ENCODE measurements at places on chromosomes 16 and 17. TPM values are rescaled to one million over a fixed set of nuclear protein-coding genes. Genes with fewer than 3 reads are reported as not detected.

DNA sequence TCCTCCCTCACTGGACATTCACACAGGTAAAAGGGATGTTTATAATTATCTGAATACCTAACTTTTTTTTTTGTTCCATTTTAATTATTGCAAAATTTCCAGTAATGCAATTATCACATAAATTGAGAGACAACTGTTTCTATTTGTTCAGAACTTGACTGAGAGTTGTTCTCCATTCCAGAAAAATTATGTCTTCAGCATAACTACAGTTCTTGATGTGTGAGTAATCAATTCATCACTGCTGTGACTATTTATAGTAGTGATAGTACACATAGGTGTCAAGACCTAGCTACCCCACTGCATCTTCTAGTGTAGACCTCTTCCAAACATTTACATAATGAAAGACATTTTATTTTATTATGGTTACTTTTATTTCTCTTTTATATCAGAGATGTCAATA, 5.8 kb upstream of the TNRC6A start:
- no peak for DNase-seq

- DNase-seq, result no peak
Observed at GRCh38 chr16:75319513-75320411, 68.3 kb upstream of the BCAR1 start.

DNA sequence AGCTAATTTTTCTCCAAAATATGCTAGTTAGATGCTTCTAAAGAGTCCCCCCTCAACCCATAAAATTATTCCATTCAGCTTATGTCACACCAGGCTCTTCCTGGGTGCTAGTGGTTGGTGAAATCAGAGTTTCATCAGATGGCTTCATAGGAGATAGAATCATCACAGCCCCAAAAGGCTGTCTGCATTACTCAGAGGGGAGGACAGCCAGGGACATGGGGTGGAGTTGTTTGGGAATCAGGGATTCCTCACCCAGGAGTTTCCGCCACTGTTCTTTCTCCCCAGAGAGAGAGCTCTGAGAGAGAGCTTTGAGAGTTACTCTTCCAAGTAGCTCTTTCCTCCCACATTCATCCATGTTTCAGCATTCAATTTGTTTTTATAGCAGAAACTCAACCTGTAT, 288 bp upstream of the KRT34 start:
- DNase-seq, result no peak

ABAT gene
- 25.8 TPM for total RNA-seq

GRCh38 chr17:16258901-16259300, 41.9 kb downstream of the PIGL start:
- DNase-seq, result no peak

DNA sequence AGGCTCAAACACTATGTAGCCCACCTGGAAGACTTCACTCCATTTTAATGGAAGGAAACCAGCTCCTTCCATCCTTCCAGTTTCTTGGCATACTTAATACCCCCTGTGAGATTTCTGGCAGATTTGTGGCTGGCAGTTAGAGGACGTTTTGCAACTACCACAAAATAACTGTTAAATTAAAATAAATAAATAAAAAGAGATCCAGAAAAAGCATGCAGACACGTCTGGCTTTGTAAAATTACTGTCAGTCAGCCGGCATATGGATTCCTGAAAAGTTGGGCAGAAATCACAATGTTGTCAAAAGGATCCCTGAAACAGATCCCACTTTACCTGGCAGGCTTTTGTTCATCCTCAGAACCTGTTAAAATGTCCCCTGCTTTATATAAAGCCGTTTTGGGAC, 113.9 kb downstream of the ASIC2 start:
- no peak for DNase-seq

GRCh38 chr16:72609933-72610332, 438.0 kb upstream of the PMFBP1 start:
- DNase-seq, result no peak

CRHR1 gene
- total RNA-seq, result not detected

ZNF624 gene
- total RNA-seq, result 3.4 TPM

DNA sequence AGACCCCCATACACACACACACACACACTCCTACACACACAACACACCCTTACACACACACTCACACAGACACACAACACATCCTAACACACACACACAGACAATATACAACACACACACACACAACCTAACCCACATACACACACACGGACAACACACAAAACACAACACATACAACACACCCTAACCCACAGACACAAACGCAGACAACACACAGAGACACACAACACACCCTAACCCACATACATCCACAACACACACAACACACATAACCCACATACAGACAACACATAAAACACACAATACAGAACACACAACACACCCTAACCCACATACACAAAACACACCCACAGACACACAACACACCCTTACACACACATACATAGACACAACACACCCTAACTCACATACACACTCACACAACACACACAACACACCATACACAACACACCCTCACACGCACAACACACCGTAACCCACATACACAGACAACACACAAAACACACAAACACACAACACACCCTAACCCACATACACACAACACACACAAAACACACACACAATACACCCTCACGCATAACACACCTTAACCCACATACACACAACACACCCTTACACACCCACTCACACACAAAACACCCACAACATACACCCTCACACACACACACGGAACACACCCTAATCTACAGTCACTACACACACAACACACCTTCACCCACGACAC, 4.4 kb downstream of the ASGR1 start:
- DNase-seq, result no peak

SLC38A8 gene
- total RNA-seq, result not detected

DNA sequence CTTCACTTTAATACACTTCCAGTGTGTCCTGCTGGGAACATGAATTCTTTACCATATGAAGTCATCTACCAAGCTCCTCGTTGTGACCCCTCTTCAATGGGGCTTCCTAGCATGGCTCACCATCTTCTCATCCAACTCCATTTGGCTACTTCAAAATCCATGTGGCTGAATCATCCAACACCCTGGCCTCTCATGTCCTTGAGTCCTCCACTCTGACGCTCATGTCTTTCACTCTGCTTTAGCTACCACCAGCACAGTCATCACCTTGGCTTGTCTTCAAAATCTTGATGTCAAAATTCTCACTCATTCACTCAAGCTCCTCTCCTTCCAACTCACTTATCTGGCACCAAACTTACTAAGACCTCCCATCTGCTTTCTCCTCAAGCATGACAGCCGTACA, 35.8 kb downstream of the AMFR start:
- DNase-seq, result no peak

MPHOSPH6 gene
- 10.2 TPM for total RNA-seq

- DNase-seq, result no peak
Observed at GRCh38 chr16:3012246-3012645, 477 bp upstream of the CLDN9 start.

- DNase-seq, result no peak
Observed at GRCh38 chr17:50491505-50491904, 12.8 kb downstream of the RSAD1 start.

- DNase-seq, result no peak
Observed at GRCh38 chr17:7538891-7539545, 9.8 kb upstream of the TNFSF12 start.

DNA sequence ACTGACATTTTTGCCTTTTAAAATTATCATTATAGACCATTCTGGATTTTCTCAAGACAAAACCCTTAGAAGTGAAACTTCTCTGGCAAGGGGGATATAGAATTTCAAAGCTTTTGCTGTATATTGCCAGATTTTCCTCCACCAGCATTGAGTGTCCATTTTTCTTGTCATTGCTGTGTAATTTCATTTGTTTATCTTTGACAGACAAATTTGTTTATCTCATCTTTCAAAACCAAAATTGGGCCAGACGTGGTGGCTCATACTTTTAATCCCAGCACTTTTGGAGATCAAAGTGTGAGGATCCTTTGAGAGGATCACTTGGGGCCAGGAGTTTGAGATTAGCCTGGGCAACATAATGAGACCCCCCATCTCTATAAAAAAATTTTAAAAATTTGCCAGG, 16.0 kb upstream of the ARL2BP start:
- no peak for DNase-seq

GRCh38 chr16:12559714-12560113, 244.0 kb downstream of the CPPED1 start:
- no peak for DNase-seq

DNA sequence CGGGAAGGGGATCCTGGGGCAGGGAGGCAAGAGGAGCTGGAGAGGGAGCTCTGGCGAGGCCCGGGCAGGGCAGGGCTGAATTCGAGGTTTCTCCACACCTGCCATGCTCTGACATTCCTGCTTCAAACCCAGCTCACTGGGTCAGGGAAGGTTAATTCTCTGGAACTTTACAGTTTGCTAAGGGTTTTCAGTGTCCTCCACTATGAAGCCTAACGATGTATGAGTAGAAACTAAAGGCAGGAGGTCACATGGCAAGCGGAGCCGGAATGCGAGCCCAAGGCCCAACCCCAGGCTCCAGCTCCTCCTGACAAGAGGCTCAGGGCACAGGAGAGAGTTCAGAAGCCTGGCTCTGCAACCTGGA, 29.2 kb downstream of the DCAKD start:
- no peak for DNase-seq

SLC16A11 gene
- 1.1 TPM for total RNA-seq

GRCh38 chr16:85544016-85544415, 69.1 kb upstream of the GSE1 start:
- no peak for DNase-seq

DNA sequence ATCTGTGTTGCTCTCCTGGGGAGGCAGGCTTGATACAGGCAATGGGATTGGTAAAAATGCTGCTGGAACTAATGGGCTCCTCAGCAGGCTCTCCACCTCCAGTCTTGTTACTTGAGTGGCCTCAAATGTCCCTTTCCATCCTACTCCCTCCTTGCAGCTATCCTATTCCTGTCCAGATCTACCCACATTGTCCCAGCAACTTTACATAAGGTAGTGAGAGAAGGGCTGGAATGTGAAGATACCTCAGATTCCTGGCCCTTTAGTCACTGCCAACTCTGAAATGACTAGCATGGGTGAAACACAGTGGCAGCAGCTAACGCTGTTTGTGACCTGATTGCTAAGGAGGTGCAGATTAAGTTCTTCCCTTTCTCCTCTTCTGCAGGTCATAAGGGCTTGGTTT, 210.1 kb upstream of the HS3ST4 start:
- no peak for DNase-seq

DNA sequence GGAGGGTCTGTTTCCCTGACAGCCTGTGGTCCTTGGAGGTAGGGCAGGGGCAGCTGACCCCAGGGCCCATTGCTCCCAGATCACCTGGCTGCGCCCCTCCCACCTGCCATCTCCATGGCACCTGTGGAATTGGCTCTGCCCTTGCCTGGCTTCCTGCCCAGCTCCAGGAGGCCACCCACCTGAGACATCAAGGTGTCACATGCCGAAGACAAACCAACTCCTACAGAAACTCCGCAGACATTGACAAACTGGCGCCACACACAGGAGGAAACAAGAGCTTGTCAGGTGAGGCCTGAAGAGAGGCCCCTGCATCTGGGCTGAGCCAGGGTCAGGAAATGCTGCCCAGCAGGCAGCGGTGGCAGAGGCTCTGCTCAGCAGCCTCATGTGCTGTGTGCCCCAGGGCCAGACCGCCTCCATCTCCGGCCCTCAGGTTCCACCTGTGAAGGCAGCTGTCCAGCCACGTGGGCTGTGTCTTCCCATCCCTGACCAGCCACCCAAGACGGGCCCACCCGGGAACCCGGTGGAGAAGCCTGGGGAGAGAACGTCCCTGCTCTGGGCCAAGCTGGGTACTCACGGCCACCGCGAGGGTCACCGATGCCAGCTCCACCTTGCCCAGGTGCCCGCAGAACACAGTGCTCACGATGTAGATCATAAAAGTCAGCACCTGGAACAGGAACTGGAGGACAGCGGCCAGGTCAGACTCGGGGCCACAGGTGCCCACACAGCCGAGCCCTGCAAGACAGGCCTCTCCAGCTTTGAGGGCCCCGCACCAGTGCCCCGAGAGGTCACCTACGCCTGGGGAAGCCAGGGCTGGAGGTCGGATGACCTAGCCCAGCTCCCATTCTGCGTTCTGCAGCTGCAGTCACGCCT, 1.6 kb downstream of the SLC47A2 start:
- DNase-seq, result no peak

SEZ6 gene
- total RNA-seq, result not detected

GRCh38 chr17:35127751-35128514, 6.5 kb downstream of the FNDC8 start:
- DNase-seq, result no peak

GRCh38 chr16:22027633-22028032, 19.7 kb downstream of the MOSMO start:
- no peak for DNase-seq

DNA sequence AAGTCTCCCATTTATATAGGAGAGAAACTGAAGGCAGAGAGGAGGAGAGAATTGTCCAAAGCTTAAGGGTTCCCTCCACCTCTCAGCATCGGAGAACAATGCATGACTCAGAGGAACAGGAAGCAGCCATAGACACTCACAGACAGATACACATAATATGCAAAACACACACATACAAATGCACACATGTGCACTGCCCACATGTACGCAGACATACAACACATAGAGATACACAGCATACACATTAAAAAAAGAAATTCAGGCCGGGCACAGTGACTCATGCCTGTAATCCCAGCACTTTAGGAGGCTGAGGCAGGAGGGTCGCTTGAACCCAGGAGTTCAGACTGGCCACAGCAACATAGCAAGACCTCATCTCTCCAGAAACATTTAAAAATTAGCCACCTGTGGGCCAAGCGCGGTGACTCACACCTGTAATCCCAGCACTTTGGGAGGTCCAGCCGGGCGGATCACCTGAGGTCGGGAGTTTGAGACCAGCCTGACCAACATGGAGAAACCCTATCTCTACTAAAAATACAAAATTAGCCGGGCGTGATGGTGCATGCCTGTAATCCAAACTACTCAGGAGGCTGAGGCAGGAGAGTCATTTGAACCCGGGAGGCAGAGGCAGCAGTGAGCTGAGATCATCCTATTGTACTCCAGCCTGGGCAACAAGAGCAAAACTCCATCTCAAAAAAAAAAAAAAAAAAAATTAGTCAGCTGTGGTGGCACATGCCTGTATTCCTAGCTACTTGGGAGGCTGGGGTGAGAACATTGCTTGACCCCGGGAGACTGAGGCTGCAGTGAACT, 11.3 kb downstream of the ERAL1 start:
- no peak for DNase-seq

STH gene
- total RNA-seq, result not detected

GRCh38 chr16:30122604-30123160, 338 bp downstream of the MAPK3 start:
- DNase-seq, result no peak

NKD1 gene
- 0.40 TPM for total RNA-seq

- DNase-seq, result no peak
Observed at GRCh38 chr16:8175411-8175810, 414.9 kb downstream of the TMEM114 start.

- peak; percentile 93 for DNase-seq
Observed at GRCh38 chr16:425082-425718, at the start of gene RAB11FIP3. RAB11FIP3 (plus strand) TSS chr16:425649; CDS start chr16:426007, 358 bp downstream.

GRCh38 chr16:1890708-1891050, 18.7 kb upstream of the MEIOB start:
- no peak for DNase-seq

- DNase-seq, result no peak
Observed at GRCh38 chr17:8832711-8833352, 33.7 kb upstream of the MFSD6L start.

- no peak for DNase-seq
Observed at GRCh38 chr17:11932337-11932898, 64.9 kb downstream of the ZNF18 start.

- no peak for DNase-seq
Observed at GRCh38 chr16:4765511-4766474, 1.2 kb downstream of the ZNF500 start.

PRM3 gene
- total RNA-seq, result not detected

GPR139 gene
- not detected for total RNA-seq

EVPLL gene
- total RNA-seq, result not detected

CDC27 gene
- total RNA-seq, result 81.2 TPM

- DNase-seq, result no peak
Observed at GRCh38 chr16:61243954-61244353, 792.3 kb downstream of the CDH8 start.

BCL6B gene
- 8.8 TPM for total RNA-seq
